ENCODE measurements at places on chromosomes 1 and 21.
A peak's percentile ranks its signal among the peaks of the same experiment; 100 is the strongest.

GRCh38 chr1:232096751-232097150 is 470.2 kb downstream of the DISC1 start:
- no peaks in the 10 kb centered on the region for H3K27me3 ChIP-seq
- no peak for DNase-seq
- H3K27ac ChIP-seq = no peak overlapping the region
- H3K36me3 ChIP-seq = no peaks in the 10 kb centered on the region

- H3K36me3 ChIP-seq = no peaks in the 10 kb centered on the region
- no peaks in the 10 kb centered on the region for H3K4me1 ChIP-seq
- no peak overlapping the region for H3K4me3 ChIP-seq
- H3K27me3 ChIP-seq = peaks cover 41% of the 10 kb centered on the region
Observed at GRCh38 chr1:47713975-47714767, 276.3 kb downstream of the FOXD2 start.

GRCh38 chr1:29864431-29865022 is 628.2 kb downstream of the PTPRU start:
- no peaks in the 10 kb centered on the region for H3K4me1 ChIP-seq
- H3K36me3 ChIP-seq = no peaks in the 10 kb centered on the region
- H3K4me3 ChIP-seq = no peak overlapping the region
- no peak for DNase-seq
- H3K27ac ChIP-seq = no peak overlapping the region

- peaks cover 3% of the 10 kb centered on the region for H3K27me3 ChIP-seq
- H3K27ac ChIP-seq = no peak overlapping the region
Observed at GRCh38 chr21:44572959-44573583, 458 bp upstream of the KRTAP10-4 start.

DNA sequence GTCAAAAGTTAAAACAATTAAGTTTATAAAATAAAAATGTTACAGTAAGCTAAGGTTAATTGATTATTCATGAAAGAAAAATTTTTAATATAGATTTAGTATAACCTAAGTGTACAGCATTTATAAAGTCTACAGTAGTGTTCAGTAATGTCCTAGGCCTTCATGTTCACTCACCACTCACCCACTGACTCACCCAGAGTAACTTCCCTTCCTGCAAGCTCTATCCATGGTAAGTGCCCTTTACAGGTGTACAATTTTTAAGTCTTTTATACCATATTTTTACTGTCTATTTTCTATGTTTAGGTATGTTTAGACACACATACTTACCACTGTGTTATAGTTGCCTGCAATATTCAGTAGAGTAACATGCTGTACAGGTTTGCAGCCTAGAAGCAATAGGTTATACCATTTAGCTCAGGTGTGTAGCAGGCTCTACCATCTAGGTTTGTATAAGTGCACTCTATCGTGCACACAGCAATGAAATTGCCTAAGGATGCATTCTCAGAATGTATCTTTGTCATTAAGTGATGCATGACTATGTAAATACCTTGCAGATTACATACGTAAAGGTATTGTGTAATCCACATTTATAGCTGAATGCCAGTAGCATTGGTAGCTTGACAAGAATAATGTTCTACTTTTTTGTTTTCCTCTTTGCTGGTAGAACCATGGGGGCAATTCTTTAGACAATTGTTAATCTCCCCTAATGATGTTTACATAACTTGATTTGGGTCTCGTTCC is 35.7 kb upstream of the GPR88 start:
- H3K27ac ChIP-seq = no peak overlapping the region
- no peaks in the 10 kb centered on the region for H3K27me3 ChIP-seq
- peaks cover 11% of the 10 kb centered on the region for H3K36me3 ChIP-seq

DNA sequence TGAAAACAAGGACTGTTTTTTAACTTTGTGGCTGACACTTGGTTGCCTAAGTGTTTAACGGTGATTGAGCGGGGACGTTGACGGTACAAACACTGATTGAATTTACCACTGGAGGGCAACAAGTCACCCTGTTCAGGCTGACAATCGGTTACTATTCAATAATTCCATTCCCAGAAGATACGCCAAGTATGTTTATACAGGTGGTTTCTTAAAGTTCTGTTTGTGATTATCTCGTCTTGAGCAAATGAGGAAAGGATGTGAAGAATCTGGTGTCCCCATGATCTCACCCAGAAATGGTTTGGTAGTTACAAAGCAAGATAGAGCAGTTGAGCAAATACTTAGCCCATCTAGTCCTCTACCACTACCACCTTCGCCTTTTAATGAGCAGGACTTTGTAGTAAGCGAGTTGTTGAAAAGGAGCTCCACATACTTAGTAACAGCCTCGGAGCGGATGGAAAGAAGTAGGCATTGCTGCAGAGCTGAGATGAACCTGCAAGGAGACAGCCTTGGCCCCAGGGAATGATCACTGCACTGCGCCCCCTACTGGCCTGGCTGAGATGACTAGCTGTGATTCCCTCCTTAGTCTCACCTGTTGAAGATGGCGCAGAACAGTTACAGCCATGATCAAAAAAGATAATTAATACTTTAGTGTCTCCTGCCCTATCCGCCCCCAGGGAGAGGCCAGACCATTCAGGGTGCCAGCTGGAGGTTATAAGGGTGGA is 36.3 kb downstream of the IFNAR1 start:
- H3K4me3 ChIP-seq = no peak overlapping the region
- H3K27me3 ChIP-seq = no peaks in the 10 kb centered on the region
- H3K27ac ChIP-seq = no peak overlapping the region

- no peaks in the 10 kb centered on the region for H3K36me3 ChIP-seq
- H3K27me3 ChIP-seq = no peaks in the 10 kb centered on the region
- no peak overlapping the region for H3K4me3 ChIP-seq
- H3K27ac ChIP-seq = no peak overlapping the region
Observed at GRCh38 chr1:220798338-220798737, 11.6 kb downstream of the MTARC1 start.

- H3K4me3 ChIP-seq = no peak overlapping the region
- no peaks in the 10 kb centered on the region for H3K27me3 ChIP-seq
- DNase-seq = no peak
- no peak overlapping the region for H3K27ac ChIP-seq
- H3K4me1 ChIP-seq = no peaks in the 10 kb centered on the region
- no peaks in the 10 kb centered on the region for H3K36me3 ChIP-seq
Observed at GRCh38 chr1:208829595-208829994, 585.4 kb upstream of the PLXNA2 start.

DNA sequence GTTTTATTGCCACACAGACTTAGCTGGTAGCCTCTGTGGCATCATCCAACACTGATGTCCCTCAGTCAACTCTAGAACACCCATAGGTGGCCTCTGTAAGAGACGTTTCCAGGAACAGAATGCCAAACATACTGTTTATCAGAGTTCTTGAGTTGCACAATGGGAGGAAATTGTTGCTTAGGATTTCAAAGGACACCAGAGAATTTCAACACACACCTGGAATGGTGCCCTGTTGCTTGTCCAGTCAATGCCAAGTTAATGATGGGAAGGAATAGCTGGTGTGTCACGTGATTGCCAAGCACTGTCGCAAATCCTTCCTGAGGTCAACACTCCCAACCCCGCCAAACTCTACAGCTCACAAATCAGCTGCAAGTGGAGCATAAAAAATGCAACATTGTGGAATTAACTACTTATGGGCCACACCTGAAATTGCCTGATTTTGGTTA is 28.6 kb upstream of the DUSP23 start:
- no peak overlapping the region for H3K27ac ChIP-seq
- no peak overlapping the region for H3K4me3 ChIP-seq
- H3K4me1 ChIP-seq = no peaks in the 10 kb centered on the region
- no peaks in the 10 kb centered on the region for H3K36me3 ChIP-seq
- peak; percentile 4 for DNase-seq
- no peaks in the 10 kb centered on the region for H3K27me3 ChIP-seq

GRCh38 chr1:119673171-119673940 is 25.3 kb upstream of the ZNF697 start:
- H3K27ac ChIP-seq = no peak overlapping the region
- no peaks in the 10 kb centered on the region for H3K36me3 ChIP-seq
- peak; percentile 33 for DNase-seq
- H3K4me3 ChIP-seq = no peak overlapping the region
- peaks cover 10% of the 10 kb centered on the region for H3K27me3 ChIP-seq
- H3K4me1 ChIP-seq = no peaks in the 10 kb centered on the region

DNA sequence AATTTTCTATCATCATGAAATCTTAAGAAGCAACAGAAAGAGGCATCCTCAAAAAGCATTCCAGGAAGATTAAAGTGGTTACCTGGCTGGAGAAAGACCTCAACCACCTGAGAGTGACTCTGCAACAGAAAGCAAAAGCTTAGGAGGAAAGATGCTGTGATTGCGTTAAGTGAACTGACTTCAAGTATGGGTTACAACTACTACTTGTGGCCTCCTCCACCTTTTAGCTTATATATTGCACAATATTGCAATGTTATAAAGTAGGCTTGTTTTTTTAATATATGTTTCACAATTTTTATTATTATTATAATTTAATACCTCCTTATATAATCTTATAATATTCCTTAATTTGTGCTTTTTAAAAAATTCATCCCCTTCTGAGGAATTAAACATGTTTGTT is 1407.5 kb downstream of the KCNT2 start:
- H3K27ac ChIP-seq = no peak overlapping the region
- no peaks in the 10 kb centered on the region for H3K27me3 ChIP-seq
- peaks cover 2% of the 10 kb centered on the region for H3K4me1 ChIP-seq
- H3K4me3 ChIP-seq = no peak overlapping the region
- DNase-seq = no peak

GRCh38 chr1:205477759-205478247 is 22.0 kb upstream of the BLACAT1 start:
- peaks cover 35% of the 10 kb centered on the region for H3K27me3 ChIP-seq
- H3K4me3 ChIP-seq = no peak overlapping the region
- no peak overlapping the region for H3K27ac ChIP-seq
- peak; percentile 33 for DNase-seq
- H3K4me1 ChIP-seq = no peaks in the 10 kb centered on the region

GRCh38 chr1:30914931-30915330 is 6.4 kb upstream of the SDC3 start:
- no peaks in the 10 kb centered on the region for H3K36me3 ChIP-seq
- no peak overlapping the region for H3K4me3 ChIP-seq
- H3K4me1 ChIP-seq = peaks cover 5% of the 10 kb centered on the region

DNA sequence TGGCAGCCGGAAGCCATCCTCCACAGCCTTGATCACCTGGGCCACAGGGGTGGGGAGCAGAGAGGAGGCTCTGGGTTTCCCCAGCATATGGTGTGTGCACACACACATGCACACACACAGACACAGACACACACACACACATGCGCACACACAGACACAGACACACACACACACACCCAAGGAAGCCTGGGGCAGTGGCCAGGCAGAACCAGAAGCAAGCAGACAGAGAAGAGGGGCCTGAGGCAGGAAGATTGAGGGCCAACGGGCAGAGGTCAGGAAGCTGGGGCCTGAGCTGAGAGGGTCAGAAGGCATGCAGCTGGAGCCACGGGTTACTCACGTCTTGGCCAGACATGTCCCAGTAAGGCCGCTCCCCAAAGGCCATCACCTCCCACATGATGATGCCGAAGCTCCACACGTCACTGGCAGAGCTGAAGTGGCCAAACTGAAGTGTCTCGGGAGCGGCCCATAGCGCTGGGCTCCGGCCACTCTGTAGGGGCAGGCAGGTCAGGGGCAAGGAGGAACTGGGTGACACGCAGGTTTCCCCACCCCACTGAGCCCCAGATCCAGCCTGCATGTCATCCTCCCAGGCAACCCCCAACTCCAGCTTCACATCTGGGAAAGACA is 27.4 kb downstream of the CDCA8 start:
- H3K4me1 ChIP-seq = no peaks in the 10 kb centered on the region
- H3K36me3 ChIP-seq = no peaks in the 10 kb centered on the region
- peaks cover 22% of the 10 kb centered on the region for H3K27me3 ChIP-seq
- no peak overlapping the region for H3K4me3 ChIP-seq

- peak; percentile 35 for DNase-seq
- H3K36me3 ChIP-seq = peaks cover 24% of the 10 kb centered on the region
- H3K4me1 ChIP-seq = peaks cover 2% of the 10 kb centered on the region
- no peak overlapping the region for H3K27ac ChIP-seq
Observed at GRCh38 chr21:44846485-44847260, 26.8 kb downstream of the PTTG1IP start.

DNA sequence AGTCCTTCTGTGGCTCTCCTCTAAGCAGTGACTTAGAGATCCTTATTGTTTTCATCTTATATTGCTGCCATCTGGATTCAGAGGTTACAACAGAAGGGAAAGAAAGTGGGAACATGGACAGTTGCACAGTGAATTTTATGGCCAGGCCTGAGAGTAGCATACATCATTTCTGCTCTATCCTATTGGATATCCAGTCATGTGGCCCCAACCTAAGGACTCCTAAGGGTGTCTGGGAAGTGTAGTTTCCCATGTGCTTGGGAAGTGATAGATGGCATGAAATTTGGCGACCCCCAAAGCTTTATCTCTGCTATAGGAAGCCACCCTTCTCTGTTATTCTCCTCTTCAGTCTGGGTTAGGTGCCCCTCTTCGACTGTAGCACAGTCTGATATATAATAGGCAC is 51.9 kb downstream of the CDC7 start:
- no peak for DNase-seq
- peaks cover 3% of the 10 kb centered on the region for H3K27me3 ChIP-seq
- no peak overlapping the region for H3K4me3 ChIP-seq
- H3K36me3 ChIP-seq = no peaks in the 10 kb centered on the region
- H3K4me1 ChIP-seq = peaks cover 16% of the 10 kb centered on the region
- no peak overlapping the region for H3K27ac ChIP-seq

GRCh38 chr1:232524056-232524455 is 105.9 kb downstream of the SIPA1L2 start:
- no peak overlapping the region for H3K4me3 ChIP-seq
- H3K27me3 ChIP-seq = no peaks in the 10 kb centered on the region
- peaks cover 4% of the 10 kb centered on the region for H3K4me1 ChIP-seq
- DNase-seq = peak; percentile 31

GRCh38 chr1:206015071-206015470 is 8.6 kb downstream of the CTSE start:
- DNase-seq = no peak
- H3K27ac ChIP-seq = no peak overlapping the region
- no peaks in the 10 kb centered on the region for H3K4me1 ChIP-seq
- H3K36me3 ChIP-seq = no peaks in the 10 kb centered on the region
- H3K27me3 ChIP-seq = peaks cover 43% of the 10 kb centered on the region

DNA sequence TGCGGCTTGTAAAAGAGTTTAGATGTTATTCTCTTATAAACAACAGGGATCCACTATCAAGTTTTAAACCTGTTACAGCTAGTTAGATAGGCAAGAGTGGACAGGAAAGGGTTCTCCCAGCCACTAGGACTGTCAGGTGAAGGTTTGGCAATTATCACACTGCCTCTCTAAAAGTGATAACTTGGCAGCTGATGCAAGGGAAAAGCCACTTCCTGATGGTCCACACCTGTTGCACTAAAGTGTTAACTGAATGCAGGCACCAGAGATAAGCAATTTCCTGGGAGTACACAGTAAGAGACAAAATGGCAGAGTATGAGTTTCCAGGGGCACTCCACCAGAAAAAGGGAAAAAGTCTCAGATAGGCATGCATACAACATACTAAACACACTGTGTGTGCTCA is 99.4 kb downstream of the VAV3 start:
- H3K27ac ChIP-seq = no peak overlapping the region
- H3K4me3 ChIP-seq = no peak overlapping the region
- H3K36me3 ChIP-seq = no peaks in the 10 kb centered on the region
- no peaks in the 10 kb centered on the region for H3K4me1 ChIP-seq
- DNase-seq = no peak

GRCh38 chr1:175708787-175709186 is 34.6 kb downstream of the TNR start:
- DNase-seq = no peak
- H3K27ac ChIP-seq = no peak overlapping the region
- no peak overlapping the region for H3K4me3 ChIP-seq
- H3K27me3 ChIP-seq = no peaks in the 10 kb centered on the region
- H3K36me3 ChIP-seq = no peaks in the 10 kb centered on the region
- no peaks in the 10 kb centered on the region for H3K4me1 ChIP-seq

Data from IMR-90 (cell line).